ENCODE measurements at places on chromosomes 16 and 17. TPM values are rescaled to one million over a fixed set of nuclear protein-coding genes. Genes with fewer than 3 reads are reported as not detected.

- no peaks in the 10 kb centered on the region for H3K36me3 ChIP-seq
- peak overlapping the region; percentile 8 for H3K4me3 ChIP-seq
- no peak overlapping the region for H3K27ac ChIP-seq
- H3K27me3 ChIP-seq: no peaks in the 10 kb centered on the region
- no peak for DNase-seq
- H3K4me1 ChIP-seq: peaks cover 43% of the 10 kb centered on the region
These were observed 27.8 kb downstream of the AXIN1 start for GRCh38 chr16:324451-325334.

Gene VAT1L
- total RNA-seq: 0.32 TPM

Gene NACA2
- not detected for total RNA-seq

DNA sequence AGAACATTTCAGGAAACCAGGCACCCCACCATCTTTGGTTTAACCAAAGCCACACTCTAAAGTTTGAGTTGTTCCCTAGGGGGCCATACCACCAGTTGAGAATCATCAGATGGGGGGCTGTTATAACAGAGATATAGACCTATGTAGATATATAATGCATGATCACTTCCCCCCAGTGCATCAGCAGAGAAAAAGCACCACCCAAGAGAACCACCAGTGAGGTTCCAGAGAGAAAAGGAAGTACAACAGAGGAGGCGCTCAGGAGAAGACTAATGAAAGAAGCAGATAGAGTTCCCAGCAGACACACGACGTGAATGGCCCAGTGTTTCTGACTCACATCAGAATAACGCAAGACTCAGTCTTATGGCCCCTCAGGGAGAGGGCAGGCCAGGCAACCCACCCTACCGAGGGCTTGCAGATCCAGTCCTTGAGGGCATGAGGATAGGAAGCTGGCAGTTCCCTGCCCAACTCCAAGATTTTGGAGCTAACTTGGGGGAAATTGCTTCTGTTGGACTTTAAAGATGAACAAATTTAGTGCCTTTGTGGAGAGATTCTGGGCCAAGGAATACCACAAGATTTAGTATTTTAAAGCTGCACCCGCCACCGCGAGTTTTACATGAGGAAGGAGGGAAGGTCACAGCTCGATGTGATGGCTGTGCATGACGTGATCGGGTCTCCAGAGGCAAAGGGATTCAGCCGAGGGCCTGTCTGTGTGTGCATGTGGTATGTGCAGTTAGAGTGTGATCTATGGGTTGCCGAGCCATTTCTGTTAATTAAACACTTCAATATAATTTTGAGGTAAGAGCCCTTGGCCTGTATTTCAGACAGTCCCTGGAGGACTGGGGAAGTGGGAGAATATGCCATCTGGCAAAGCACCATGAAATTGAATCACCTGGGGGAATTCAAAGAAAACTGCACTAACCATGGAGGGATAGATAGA is 53.1 kb downstream of the AIPL1 start:
- peaks cover 17% of the 10 kb centered on the region for H3K27me3 ChIP-seq
- H3K4me1 ChIP-seq: no peaks in the 10 kb centered on the region
- DNase-seq: no peak
- no peaks in the 10 kb centered on the region for H3K36me3 ChIP-seq
- no peak overlapping the region for H3K27ac ChIP-seq

DNA sequence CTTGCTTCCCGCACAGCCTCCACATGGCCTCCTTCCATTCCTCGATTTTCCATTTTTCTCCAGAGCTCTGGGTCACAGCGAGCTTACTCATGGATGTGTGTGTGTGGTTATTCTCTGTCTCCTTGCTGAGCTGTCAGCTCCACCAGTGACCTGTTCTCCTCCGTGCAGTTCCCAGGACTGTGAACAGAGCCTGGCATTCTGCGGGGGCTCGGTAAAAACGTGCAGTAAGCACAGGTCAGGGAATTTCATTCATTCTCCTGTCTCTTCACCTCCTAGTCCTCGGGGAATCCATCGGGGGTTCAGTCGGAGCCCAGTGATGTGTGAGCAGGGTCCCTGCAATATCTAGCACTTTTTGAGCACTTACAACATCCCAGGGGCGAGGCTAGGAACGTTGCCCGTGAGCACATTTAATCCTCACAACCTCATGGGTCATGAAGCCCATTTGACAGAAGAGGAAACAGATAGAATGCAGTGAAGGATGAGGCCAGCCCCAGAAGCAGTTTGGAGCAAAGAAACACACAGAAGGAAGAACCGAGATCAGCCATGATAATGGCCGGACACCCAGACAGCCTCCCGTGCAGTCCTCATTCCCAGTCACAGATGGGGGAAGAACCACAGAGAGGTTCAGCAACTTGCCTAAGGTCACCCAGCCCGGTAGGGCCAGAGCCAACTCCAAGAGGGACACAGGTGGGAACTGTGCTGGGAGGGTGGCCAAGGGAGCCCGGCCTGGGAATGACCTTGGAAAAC is 183.2 kb upstream of the GSE1 start:
- no peak for DNase-seq
- H3K4me3 ChIP-seq: no peak overlapping the region
- H3K4me1 ChIP-seq: peaks cover 1% of the 10 kb centered on the region

DNA sequence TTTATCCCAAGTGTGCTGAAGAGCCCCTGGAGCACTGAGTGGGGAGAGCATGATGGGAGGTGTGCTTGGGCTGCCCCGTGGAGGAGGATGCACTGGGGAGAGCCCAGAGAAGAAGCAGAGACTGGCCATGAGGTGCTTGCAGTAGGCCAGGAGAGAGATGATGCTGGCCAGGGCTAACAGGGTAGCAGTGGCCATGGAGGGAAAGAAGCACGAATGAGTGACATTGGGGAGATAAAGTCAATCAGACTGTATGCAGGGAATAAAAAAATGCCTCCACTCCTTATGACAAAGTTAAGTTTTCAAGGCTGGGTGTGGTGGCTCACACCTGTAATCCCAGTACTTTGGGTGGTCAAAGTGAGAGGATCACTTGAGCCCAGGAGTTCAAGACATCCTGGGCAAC is 5.4 kb upstream of the TMEM220 start:
- H3K4me3 ChIP-seq: no peak overlapping the region
- H3K4me1 ChIP-seq: peaks cover 8% of the 10 kb centered on the region
- DNase-seq: no peak
- H3K27ac ChIP-seq: no peak overlapping the region
